ENCODE measurements at places on chromosomes 4 and X.

DNA sequence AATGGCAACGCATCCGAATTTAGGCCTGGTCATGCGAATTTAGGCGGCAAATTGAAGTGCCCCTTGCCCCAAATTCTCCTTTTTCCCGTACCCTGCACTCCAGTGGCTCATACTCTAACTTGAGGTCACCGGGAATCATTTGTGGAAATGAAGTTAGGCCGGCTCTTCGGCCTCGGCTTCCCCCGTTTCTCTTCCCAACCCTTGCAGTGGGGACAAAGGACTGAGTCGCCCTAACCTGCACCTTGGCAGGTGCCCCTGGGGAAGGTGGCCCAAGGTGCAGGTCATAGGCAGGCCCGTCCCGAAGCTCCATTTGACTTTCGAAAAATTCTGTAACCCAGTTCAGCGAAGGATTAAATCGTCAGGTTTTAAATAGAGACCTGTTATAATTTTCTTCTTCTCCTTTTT, 811 bp downstream of the SRD5A3 start:
- no peak for DNase-seq

DNA sequence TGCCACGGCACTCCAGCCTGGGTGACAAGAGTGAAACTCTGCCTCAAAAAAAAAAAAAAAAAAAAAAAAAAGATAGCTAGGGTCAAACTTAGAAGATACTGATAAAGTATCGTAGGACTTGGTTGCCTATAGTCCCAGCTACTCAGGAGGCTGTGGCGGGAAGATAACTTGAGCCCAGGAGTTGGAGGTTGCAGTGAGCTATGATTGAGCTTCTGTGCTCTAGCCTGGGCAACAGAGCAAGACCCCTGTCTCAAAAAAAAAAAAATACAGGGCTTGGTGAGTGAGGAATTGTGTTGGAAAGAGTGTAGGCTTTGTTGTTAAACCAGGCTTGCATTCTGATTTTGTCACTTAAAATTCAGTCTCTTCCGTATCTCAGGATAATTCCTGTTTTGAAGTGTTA, 6.2 kb downstream of the TAF1 start:
- no peak for DNase-seq

- no peak for DNase-seq
Measured at GRCh38 chr4:3427706-3428446, 13.9 kb upstream of the HGFAC start.

- no peak for DNase-seq
Measured at GRCh38 chrX:15391850-15392249, 7.6 kb upstream of the VEGFD start.

DNA sequence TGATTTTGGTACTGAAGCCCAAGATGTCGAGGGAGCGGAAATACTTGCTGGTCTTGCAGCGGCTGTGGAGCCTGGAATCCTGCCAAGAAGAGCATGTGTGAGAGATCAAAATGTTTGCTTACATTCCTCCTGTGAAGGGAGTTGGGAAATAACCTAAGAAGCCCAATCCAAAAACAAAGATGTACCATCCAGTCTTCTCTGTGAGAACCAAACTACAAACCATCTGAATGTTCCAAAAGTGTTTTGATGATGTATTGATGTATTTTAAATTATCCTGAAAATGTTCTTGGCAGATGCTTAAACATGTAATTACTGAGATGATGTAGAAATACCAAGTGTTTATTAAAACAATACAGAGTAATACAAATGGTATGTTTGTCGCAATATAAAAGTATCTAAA, 10.1 kb upstream of the ADH1A start:
- no peak for DNase-seq

DNA sequence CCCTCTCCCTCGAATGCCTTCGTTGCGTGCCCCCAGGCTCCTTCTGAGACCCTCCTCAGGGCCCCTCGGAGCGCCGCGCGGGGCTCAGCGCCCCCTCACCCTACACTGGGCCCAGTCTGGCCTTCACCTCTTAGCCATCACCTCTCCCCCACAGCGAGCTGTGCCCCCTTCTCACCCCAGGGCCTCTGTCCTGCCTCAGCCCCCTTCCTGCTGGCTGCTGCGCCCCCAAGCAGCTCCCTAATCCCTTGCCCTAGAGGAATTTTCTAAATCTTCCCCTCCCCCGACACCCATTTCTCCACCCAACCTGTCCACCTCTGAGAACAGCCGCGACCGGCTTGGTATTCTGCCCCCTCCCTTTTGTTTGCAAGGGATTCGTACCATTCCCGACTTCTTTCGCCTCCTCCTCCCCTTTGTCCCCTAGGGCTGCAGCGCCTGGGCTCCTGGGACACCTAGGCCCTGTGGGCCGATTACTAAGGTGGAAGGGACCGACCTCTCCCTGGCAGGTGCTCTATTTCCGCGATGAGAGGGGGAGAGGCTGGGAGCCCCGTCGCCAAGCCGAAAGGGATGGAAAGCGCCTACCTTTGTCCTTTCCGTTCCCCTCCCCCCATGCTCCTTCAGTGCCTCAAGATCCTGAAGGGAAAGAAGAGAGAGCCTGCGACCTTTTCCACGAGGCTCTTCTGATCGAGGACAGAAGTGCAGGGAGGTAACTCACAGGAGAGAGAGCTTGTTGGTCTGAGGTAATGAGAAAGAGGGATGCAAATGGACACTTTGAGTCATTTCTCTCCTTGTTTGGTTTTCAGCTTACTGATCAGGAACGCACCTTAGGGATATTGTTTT, 10.9 kb downstream of the DLG3 start:
- DNase-seq = no peak

DNA sequence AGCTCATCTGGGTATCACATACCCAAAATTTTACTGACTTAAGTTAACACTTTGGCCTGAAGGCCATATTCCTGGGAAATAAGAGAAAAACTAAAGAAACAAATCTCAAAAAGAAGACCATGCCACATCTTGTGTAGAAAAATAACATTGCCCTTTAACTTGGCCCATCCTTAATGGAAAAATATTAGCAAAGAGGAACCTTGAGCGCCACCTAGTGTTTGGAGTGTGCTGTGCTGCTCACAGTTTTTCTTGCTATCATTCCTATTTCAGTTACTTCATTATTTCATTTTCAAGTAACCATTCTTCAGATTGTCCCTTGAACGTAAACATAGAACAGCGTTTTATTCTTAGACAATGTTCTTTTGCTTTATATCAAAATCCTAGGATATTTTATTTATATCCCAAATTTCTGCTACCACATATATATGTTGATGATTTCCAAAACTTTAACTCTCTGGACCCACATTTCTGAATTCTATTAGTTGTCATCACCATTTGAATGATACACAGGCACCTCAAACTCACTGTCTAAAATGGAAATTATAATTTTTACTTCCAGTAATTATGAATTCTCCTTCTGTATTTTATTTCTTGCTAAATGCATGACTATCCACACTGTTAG, 999.0 kb upstream of the ADGRL3 start:
- DNase-seq = no peak

- DNase-seq = no peak
Measured at GRCh38 chrX:128664211-128664610, 612.0 kb upstream of the ACTRT1 start.

DNA sequence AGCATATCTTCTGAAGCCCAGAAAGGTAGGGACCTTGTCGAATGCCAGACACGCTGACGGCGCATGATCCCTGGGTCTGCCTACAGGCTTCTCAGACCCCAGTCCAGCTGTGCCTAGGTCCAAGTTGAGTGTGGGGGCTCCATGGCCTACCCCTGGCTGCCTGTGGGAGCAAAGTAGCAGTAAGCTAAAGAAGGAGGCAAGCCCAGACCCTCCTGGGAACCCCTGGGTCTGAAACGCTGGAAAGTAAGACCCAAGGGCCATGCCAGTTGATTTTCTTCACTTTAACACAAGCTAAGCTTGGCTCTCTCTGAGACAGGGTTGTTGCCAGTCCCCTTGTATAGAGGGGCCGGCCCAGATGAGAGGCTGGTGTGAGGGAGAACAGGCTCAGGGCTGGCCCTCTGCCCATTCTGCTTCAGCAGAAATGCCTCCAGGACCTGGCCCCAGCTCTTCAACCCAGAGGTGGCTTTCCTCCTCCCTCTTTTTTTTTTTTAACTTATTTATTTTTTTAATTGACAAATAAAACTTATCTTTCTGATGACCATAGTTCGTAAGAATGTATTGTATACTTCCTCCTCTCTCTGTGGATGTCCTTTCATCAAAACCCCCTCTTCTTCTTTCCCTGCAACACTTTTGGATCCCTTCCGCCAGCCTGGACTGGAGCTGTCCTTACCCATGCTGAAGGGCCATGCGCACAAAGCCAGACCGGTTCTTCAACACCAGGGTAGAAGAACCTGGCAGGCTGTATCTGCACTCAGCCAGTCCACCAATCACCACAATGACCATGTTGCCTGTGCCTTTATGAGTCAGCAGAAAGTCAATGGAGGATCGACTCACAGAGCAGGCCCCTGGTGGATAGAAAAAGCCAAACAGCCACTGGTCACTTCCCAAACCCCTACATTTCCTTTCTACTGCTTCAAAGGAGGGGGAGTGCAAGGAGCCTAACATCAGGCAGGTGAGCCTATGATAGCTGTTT, 7.1 kb downstream of the AWAT2 start:
- DNase-seq = no peak

DNA sequence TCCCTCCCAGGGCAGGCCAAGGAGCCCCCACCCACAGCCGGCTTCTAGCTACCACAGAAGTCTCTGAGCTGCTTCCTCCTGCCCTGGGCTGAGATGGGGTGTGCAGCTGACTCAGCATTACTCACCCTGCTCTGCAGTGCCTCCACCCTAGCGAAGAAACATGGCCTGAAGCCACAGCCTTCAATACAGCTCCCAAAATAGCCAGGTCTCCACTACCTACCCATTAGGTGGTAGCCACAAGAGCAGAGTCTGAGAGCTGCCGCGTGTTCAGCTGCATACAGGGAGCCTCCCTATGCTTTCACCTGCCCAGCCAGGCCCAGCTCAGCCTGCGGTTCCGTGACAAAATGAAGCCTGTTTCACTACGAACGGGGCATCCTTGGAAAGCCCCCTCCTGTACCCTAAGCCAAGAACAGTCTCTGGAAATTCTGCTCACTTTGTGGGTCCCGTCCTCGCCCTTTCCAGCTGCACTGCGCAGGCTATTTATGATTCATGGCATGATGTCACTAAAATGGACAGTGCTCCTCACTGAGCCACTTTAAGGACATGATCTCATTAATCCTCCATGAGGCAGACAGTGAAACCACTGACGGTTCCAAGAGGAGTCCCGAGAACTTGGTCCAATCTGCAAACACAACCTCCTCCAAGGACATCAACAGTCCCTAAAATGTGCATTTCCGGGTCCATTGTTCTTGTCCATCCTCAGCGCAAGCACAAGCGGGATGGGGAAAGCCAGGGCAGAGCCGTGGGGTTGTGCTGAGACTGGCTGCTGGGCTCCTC, 20.2 kb downstream of the WDR1 start:
- peak; percentile 91 for DNase-seq

DNA sequence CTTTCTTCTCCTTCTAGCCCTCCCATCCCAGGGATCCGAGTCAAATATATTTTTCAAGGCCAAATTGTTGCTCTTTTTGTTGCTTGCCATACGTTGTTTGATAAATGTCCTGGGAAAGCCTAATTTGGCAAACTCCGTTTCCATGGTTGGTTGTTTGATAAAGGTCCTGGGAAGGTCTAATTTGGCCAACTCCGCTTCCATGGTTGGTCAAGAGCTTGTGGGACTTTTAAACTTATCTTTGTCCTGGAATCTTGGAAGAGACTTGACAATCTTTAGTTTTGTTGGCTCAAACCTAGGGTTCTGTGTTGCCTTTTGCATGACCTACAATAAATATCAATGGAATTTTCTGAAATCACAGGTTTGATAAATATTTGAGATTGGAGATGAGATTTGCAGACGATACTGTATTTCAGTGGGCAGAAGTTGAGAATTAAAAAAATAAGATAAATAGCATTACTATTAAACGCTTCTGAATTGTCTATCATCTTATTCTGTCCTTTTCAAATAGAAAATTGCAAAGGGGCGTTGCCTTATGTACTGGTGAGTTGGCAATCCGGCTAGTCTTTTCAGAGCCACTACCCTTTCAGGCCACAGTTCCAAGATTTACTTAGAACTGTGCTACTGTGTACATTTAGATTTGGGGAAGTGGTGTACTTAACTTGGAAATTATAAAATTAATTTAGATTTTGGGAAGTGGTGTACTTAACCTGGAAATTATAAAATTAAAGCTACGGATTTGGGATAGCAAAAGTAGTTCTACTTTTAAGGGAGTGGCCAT, 804 bp downstream of the OSTC start:
- no peak for DNase-seq

GRCh38 chr4:162323919-162324318, 160.1 kb upstream of the FSTL5 start:
- no peak for DNase-seq

GRCh38 chr4:51942833-51943215, 77.3 kb downstream of the LRRC66 start:
- no peak for DNase-seq

DNA sequence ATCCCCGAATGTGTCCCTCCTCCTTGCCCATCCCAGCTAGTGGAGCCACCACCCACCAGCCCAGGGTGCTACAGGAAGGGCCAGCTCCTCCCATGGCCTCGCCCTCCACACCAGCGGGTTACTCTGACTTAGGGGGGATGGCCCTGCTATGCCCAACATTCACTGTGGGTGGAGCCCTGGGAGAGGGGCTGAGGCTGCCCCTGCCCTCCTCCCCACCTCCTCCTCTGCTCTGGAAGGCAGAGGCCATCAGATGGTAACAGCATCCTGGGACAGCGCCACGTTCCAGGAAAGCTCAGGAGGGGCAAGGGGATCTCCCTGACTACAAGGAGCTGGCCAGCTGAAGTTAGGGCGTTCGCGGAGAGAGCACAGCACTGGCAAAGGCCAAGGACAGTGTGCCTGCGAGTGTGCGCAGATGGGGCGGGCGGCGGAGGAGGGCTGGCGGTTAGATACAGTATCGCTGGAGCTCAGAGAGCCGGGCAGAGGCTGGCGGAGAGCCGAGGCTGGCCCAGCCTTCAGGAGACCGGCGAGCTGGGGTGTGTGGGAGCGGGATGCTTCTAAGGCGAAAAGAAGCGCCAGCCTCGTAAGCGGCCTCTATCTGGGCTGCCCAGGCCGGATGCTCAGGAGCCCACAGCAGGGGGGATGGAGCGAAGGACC, 1.5 kb downstream of the JAKMIP1 start:
- DNase-seq = peak; percentile 74

DNA sequence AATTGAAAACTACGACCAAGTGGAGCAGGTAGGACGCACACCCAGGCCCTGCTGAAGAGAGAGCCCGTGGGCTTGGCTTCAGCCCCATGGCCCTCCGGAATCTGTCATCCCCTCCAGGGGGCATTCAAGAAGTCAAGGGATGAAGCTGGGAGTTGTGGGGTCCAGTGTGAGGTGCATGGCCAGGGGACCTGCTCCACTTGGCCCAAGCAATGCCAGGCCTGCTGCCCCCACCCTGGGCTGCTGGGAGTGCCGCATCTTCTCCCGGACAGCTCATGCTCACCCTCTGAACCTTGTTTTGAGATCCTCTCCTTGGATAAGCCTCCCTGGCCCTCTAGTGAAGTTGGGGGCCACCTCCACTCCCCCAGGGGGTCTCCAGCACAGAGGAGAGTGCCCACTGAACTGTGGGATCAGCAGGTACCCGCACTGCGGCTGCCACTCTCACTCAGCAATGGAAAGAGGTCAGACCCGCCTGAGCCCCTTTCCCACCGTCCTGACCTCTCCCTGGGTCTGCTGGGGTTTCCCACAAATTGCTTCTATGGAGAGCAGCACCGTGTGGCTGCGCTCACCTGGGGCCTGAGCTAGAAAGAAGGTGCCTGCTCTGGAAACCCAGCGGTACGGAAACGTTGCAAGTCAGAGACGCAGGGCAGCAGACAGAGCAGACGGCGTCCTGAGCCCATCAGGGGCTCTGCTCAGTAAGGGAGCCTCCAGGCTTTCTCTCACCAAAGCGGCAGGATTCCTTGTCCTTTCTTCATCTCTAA, 5.0 kb upstream of the ABLIM2 start:
- no peak for DNase-seq

- no peak for DNase-seq
Measured at GRCh38 chrX:155615938-155616337, 3.2 kb upstream of the TMLHE start.

GRCh38 chr4:127261476-127261875, 371.3 kb upstream of the INTU start:
- DNase-seq = no peak

Data from activated effector memory CD4-positive, alpha-beta T cell treated with anti-CD3 and anti-CD28 coated beads, Interleukin-2, amount 50 U/mL, for 16 hours (primary cell).